ENCODE measurements at places on chromosomes 6 and 20. TPM values are rescaled to one million over a fixed set of nuclear protein-coding genes. Genes with fewer than 3 reads are reported as not detected.

DNA sequence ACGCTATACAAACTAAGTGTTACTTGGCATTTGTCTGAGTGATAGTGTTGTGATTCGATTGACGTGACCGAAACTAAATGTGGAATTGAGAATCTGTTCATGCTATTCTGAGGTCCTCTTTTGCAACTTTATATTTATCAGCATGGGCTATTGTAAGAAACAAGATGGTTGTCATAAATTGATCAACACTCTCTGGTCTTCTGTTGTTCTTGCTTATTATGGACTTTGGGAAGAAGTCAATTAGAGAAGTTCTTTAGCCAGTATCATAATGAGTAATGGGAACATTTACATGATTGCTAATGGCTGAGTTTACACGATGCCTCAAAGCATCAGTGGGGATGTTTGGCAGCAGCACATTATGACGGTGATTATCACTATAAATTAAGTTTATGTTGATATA, 195.0 kb downstream of the CD83 start:
- H3K36me3 ChIP-seq: no peaks in the 10 kb centered on the region
- no peak overlapping the region for H3K27ac ChIP-seq
- H3K4me1 ChIP-seq: peaks cover 8% of the 10 kb centered on the region

DNA sequence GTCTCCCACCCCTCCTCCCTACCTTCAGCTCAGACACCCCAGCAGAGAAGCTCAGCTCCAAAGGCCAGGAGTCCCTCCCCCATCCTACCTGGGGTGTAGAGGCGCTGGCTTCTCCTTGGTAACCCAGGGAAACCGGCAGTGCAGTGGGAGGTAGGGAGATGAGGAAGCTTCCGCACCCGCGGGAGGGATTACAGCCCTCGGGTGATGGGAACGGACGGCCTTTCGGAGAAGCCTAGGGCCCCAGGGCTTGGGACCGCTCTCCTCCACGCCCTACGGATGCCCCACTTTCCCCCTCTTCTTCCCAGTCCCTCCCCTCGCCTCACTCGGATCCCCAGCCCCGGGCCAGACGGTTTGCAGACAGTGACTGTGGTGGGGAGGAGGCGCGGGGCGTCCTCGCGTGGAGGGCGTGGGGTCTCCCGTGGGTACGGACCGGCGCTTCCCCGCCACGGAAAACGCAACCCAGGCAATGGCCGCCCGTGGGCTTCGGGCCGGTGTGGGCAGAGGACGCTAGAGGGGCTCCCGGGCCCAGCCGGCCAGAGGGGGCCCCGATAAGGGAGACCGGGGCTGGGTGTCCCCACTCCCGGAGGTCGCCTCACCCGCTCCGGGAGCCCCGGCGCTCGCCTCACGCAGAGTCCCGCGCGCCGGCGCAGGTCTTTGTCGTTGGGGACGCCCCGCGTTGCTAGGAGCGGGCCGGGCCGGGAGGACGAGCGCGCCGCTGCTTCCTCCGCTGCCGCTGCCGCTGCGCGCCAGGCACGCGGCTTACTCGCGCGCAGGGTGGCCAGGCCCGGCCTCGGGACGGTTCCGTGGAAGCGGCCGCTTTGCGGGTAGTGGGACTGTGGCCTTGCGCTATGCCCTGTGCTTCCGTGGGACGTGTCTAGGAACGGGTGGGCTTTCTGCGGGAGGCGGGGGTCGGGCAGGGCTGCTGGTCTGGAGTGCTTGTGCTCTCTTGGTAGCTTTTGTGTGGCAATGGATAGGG, 15.8 kb downstream of the AARS2 start:
- no peak overlapping the region for H3K27ac ChIP-seq
- H3K27me3 ChIP-seq: peaks cover 31% of the 10 kb centered on the region
- H3K4me1 ChIP-seq: no peaks in the 10 kb centered on the region
- no peaks in the 10 kb centered on the region for H3K36me3 ChIP-seq
- DNase-seq: peak; percentile 82
- H3K4me3 ChIP-seq: peak overlapping the region; percentile 90

GRCh38 chr6:139406577-139407343, 32.3 kb upstream of the CITED2 start:
- H3K27ac ChIP-seq: no peak overlapping the region
- no peak for DNase-seq
- no peak overlapping the region for H3K4me3 ChIP-seq
- H3K4me1 ChIP-seq: no peaks in the 10 kb centered on the region
- no peaks in the 10 kb centered on the region for H3K36me3 ChIP-seq
- no peaks in the 10 kb centered on the region for H3K27me3 ChIP-seq

DNA sequence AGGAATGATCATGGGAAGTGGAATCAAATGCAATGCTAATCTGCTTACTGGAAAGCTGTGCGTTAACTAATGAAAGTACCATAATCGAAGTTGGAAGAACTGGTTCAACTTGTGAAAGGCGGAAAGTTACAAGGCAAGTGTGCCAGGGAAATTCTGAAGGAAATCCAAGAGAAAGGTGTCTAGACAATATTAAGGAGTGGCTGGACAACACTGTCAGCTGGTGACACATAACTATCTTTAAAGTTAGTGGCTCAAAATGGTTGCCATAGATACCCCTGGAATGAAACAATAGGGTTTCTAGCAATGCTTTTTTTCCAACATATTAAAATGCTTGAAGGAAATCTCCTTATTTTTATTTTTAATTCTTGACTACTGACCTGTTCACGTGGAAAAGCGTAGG, 90.4 kb downstream of the BMP2 start:
- no peaks in the 10 kb centered on the region for H3K27me3 ChIP-seq
- no peak for DNase-seq

The LYRM2 gene
- 13.0 TPM for total RNA-seq

The UNC5CL gene
- 1.2 TPM for total RNA-seq

GRCh38 chr20:24662322-24662721, 192.9 kb downstream of the SYNDIG1 start:
- H3K27me3 ChIP-seq: no peaks in the 10 kb centered on the region
- no peak overlapping the region for H3K4me3 ChIP-seq
- no peaks in the 10 kb centered on the region for H3K4me1 ChIP-seq
- H3K36me3 ChIP-seq: no peaks in the 10 kb centered on the region

Data from GM23338 (cell line).